ENCODE measurements at places on chromosomes 13 and 19.

GRCh38 chr19:15563931-15564330 is 51.1 kb upstream of the CYP4F8 start:
- no peak for DNase-seq

DNA sequence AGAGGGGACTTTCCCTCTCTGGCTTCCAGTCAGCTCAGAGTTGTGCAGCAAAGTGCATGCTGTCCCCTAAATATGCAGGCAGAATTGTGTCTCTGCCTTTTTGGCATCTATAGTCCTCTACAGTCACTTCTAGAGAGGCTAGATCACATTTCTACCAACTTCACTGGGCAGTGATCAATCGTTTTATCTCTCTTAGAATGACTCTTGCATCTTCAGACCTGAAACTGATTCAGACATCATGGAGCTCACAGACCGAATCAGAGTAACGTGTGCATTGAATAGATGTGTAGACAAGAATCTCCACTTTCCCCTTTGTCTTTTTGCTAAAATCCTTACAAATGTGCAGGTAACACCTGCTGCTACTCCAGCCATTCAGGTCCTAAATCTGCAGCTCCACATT is 6.2 kb downstream of the ZNF253 start:
- DNase-seq, result no peak

GRCh38 chr13:89490661-89491060 is 1819.5 kb downstream of the SLITRK5 start:
- DNase-seq, result no peak

DNA sequence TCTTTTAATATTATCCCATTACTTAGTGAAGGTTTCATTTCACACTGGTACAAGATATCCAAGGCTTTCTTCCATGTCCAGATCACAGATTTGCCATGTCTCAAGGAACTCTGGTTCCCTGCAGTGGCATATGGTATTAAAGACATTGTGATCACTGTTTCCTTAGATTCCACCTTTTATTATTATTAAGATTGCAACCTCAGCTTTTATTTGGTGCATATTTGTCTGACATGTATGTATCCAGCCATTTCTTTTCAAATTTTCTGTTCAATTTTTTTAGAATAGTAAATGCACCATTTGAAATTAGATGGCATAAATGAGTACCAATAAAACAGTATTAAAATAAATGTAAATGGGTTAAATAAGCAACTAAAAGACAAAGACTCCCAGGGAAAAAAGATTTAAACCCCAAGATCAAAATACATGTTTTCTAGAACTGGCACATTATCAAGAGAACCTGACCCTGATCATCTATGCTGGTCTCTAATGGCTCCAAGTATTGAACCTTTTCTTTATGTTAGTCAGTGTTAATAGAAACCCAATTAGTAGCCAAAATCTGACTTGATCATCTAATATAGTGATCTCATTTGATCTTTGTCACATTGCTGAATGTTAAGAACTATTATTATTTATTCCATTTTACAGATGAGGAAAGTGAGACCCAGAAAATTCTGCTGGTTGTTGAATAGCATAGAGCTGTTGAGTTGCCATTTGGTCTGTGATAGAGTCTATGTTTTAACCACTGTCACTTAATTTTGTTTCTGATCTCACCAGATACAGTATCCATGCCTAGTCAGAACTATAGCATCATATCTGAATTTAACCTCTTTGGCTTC is at the start of gene OR10H4:
OR10H4 (plus strand) TSS at position 786 of the 836 bp plus-strand sequence; CDS start at position 786, 0 bp downstream.
- DNase-seq, result no peak

- no peak for DNase-seq
These were observed 47.9 kb downstream of the SPACA7 start for GRCh38 chr13:112424098-112424497.

DNA sequence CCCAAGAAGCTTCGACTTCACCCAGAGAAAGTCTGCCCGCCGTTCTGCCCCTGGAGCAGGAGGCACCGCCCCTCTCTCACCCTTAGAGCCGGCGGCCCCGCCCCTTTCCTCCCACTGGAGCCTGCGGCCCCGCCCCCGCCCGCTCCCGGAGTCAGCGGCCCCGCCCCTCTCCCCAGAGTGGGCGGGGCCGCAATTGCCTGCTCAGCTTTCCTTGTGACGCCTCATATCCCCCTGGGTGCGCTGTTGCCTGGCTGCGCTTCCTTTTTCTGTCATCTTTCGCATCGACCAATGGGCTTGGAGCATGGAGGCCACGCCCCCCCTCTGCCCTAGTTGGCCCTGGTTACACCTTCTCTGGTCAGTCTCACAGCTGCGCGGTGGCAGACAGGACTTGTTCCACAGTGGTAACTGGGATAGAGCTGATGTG is 38.2 kb upstream of the ZNF492 start:
- no peak for DNase-seq

DNA sequence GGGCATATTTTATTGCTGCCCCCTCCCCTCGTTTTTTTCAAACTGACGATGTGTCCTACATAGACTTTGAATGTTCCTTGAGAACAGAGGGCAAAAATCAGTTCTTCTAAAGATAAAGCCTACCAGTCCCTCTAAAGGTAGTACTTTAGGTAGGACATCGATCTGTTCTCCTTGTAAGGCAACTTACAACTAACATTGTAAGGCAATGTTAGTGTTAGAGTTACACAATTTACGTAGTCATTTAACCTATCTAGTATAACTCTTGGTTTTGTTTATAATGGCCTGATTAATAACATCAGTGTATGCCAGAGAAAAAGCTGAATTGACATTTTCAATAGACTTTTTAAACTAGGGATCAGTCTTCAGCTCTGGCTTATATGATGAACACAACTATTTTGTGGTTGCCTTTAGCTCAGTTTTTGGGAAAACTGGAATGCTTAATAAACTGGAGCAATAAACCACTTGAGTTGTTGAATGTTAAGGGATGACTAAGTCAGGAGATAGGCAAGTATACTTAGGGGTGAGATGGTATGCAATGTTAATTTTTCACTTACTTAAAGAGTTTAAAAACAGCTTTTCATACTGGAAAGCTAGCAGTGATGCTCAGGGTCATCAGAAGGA is 2.2 kb downstream of the NDFIP2 start:
- DNase-seq, result no peak

DNA sequence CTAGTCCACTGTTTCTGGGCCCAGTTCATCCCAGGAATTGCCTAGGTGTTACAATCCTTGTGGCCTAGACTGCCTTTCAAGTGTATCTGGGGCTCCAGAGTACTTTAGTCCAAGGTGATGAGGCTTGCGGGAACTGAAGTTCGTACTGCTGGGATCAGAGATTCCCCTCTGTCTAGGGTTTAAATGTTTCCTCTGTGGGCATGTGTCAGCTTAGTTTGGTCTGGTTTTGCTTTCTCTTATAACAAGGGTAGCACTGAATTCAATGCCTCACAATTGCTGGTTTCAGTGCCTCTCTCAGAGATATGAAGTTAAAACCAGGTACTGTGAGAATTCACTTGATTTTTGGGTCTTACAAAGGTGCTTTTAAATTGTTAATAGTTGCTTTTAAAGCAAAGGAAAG is 30.8 kb downstream of the RGCC start:
- no peak for DNase-seq

DNA sequence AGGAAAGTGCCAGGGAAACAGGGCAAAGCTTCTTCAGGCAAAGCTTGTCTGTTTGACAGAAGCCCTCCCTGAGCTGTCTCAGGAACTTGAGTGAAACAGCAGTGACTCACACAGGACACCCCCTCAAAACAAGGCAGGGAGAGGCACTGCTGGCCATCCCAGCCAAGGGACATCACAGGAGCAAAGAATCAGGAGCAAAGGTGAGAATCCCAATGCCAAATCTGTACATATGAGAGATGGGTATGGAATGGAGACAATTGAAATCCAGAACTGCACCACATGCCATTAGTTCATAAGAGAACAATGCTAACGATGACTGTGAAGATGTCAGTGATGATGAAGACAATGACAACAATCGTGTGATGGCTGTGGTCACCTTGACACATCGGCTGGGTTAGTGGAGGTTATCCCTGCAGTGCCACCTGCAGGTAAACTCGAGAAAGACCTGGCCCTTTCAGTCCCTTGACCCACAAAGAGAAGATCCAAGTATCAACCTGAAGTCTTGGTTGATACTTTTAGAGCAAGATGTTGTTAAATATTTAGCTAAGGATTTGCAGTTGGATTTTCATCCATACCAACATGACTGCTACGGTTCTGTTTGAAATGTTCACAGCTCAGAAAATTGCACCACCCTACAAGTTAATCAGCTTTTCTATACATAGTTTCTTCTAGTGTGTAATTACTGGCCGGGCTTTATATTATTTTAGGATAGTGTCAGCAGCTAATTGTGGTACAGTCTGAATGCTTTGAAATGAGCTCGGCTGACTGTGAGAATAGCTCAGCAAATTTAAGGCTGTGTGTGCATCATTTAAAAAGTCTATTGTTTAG is 42.0 kb upstream of the IPO5 start:
- no peak for DNase-seq

- no peak for DNase-seq
These were observed 84.7 kb upstream of the DOCK9 start for GRCh38 chr13:99062593-99062992.

DNA sequence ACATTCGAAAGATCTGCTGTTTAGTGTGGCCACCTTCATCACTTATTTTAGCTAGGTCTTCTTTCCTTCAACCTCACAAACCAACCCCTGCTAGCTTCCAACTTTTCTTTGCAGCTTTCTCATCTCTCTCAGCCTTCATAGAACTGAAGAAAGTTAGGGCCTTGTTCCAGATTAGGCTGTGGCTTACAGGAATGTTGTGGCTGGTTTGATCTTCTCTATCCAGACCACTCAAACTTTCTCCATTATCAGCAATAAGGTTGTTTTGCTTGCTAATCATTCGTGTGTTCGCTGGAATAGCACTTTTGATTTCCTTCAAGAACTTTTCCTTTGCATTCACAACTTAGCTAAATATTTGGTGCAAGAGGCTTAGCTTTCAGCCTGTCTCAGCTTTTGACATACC is 44.7 kb downstream of the CARS2 start:
- no peak for DNase-seq

- no peak for DNase-seq
These were observed 56.5 kb downstream of the GADD45B start for GRCh38 chr19:2532252-2533071.

DNA sequence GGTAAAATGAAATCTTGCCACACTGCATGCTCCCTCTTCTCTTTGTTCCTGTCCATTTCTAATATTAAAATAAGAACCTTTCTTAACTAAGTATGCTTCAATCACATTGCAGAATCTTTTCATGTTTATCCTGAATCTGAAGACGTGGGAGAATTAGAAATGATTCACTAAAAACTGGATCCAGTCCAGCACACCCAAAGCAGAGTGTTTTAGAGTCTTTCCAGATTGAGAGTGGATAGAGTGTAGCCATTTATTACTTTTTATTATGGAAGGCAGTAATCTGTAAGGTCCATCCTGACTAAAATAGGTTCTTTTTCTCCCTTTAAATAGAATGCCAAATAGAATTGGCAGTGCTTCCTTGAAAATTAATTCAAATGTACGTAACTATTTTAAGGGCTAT is 453.5 kb downstream of the TDRD3 start:
- DNase-seq, result no peak

DNA sequence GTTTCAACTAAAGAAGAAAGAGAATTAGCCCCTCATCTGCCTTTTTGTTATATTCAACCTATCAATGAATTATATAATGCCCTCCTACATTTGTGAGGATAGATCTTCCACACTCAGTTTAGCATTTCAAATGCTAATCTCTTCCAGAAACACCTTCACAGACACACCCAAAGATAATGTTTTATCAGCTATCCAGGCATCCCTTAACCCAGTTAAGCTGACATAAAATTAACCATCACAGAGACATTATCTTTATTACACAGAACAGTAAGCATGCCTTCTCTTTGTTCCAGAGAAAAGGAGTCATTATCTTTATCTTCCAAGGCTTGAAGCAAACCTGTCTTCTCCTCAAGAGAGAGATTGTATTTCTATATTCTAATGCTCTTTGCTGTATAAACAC is 53.1 kb downstream of the PCDH20 start:
- DNase-seq, result no peak

- no peak for DNase-seq
These were observed 2.3 kb downstream of the CEACAM18 start for GRCh38 chr19:51480590-51480989.

DNA sequence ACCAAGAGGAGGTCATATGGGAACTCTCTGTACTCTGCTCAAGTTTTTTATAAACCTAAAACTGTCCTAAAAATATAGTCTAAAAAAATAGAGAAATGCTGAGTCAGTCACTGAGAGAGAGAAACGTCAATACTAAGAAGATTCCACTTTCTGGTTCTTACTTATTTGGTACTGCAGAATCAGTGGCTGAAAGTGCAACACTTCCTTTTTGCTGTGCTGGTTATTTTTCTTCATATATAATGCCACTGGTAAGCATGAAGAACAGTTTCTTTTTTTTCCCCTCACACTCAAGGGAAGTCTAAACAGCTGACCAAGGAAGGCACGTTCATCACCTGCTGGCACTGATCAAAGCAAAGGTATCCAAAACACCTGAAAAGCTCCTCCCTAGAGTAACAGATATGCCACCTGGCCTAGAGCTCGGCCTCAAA is 44.3 kb upstream of the N4BP2L1 start:
- no peak for DNase-seq

DNA sequence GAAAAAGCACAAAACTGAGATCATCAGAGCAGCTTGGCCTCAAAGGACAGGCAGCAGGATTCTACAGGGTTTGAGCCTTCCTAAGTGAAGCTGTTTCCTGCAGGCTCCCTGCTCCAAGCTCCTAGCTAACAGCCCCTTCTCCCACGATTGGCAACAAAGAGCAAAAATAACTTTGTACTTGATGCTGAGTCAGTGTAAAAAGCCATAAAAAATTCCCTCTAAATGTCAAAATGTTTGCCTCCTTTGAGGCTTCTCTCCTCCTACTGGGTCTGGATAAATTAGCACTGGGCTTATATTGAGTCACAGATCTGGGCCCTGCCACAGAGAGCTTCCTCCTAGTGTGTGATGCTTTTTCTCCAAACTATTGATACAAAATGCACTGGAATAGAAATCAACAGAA is 153.3 kb downstream of the TNFRSF19 start:
- DNase-seq, result no peak

- no peak for DNase-seq
These were observed 128.8 kb downstream of the SIPA1L3 start for GRCh38 chr19:38035515-38036495.

- DNase-seq, result peak; percentile 37
These were observed 5.7 kb upstream of the FBXO27 start for GRCh38 chr19:39038098-39038497.

GRCh38 chr13:72507416-72508199 is 219.8 kb downstream of the MZT1 start:
- DNase-seq, result no peak

GRCh38 chr19:48553676-48554384 is 1.9 kb downstream of the SULT2B1 start:
- DNase-seq, result no peak

- no peak for DNase-seq
These were observed 12.1 kb downstream of the SAE1 start for GRCh38 chr19:47142779-47143178.

DNA sequence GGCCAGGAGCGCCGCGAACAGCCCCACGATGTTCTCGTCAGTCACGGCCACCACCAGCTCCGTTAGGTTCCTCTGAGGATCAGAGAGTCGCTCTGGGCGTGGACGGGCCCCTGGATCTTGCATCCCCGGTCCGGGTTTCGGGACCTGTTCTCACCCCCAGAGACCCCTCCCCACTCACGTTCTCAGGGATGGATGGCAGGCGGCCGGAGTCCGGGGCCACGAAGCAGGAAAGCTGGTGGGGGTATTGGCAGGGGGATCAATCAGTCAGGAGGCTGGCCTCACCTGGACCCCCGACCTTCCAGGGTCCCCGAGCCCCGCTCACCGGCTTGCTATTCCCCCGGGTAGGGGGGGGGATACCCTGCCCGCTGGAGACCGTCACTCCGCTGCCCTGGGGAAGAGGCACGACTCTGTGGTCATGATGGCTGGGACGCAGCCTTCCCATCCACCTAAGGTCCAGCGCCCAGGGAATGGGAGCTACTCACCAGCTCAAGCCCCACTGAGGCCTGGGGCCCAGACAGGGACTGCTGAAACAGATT is 4.6 kb downstream of the DENND1C start:
- DNase-seq, result no peak
